Stimulated activated effector memory CD8-positive, alpha-beta T cell treated with anti-CD3 and anti-CD28 coated beads, Interleukin-12 subunit alpha, Interleukin-12 subunit beta, amount 100 ng/mL, for 72 hours (primary cell): ENCODE measurements at places on chromosomes 7 and 10.

- DNase-seq = peak; percentile 71
Measured at GRCh38 chr10:93379731-93380575, 102.2 kb downstream of the MYOF start.

DNA sequence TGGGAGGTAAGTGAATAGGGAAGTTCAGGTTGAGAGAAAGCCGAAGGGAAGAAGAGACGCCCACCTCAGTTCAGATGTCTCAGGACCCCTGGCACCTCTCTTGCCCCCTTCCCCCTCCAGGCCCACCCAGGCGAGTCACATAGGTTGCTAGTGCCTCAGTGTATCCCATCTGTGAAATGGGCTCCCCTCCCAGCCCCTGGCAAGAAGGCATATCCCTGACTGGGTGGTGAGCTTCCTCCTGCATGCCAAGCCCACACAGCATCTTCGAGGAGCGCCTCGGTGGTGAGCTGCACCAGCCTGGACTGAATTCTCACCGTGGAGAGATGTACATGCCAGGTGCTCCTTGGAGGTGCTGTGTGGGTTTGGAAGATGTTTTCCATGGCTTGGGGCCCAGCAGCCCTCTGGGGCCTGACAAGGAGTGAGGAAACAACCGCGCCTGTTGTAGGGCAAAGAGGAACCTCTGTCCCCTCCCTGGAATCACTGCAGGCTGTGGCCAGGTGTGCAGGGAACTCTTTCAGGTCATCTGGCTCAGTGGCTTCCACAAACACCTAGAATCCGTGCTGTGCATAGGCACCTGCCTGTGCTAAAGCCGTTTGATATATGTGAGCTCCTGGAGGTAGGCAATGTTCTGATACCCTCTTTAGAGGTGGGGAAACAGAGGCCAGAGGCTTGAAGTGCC, 45.1 kb downstream of the UNC5B start:
- no peak for DNase-seq

- no peak for DNase-seq
Measured at GRCh38 chr7:52088008-52088901, 771.6 kb upstream of the COBL start.

GRCh38 chr7:45469103-45469502, 105.1 kb upstream of the ADCY1 start:
- DNase-seq = no peak

DNA sequence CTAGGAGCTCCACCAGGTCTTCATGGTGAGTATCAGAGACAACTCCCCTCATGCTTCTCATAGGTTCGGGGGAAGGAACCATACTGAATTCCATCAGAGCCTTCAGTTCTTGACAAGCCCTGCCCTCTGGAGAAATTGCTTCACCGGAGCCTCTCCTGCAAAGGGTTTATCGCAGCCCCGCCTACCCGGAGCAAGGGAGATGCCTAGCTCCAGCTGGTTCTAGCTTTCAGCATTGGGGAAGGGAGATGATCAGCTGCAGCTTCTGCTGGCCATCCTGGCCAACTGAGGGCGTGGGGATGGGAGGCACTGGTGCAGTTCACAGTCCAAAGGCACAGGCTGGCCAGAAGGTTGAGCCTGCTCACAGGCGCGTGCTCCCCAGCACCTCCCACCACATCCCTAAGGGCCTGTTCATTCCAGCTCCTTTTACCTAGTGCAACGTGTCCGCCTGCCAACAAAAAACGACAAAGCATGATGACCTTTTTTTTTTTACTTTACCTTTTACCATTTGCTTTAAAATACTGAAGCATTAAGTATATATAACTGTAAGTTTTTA, 31.2 kb downstream of the LANCL2 start:
- DNase-seq = no peak

- DNase-seq = no peak
Measured at GRCh38 chr10:23386052-23386451, 41.5 kb upstream of the C10orf67 start.

DNA sequence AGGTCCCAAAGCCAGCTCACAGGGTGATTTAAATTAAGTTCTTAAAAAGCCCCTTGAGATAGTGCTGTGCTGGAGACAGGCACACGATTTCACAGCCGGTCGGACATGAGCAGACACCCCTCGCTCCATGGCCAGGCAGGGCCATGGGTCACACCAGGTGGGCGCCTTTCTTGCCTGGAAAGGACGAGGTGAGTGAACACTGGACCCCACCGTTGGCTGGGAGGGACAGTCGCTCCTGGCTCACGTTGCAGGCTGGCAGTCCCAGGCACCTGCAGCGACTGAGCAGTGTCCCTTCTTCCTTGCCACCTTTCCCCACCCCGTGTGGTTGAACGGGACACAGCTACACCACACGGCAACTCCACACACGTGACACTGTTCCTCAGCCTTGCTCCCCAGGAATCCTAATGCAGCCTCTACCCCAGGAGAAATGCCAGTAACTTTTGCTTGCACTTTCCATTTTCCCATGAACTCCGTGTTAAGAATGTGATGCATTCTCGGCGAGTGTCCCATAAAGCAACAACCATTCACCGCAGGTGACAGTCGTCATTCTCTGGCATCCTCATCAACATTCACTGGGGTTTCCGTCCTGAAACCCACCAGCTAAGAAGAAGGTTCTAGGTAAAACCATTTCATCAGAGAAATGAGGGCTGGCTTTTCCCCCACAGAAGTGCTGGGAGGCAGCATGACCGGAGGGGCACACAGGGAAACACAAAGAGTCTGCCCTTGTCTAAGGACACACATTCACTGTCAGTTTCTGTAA, 217.4 kb downstream of the ZMYND11 start:
- DNase-seq = no peak

DNA sequence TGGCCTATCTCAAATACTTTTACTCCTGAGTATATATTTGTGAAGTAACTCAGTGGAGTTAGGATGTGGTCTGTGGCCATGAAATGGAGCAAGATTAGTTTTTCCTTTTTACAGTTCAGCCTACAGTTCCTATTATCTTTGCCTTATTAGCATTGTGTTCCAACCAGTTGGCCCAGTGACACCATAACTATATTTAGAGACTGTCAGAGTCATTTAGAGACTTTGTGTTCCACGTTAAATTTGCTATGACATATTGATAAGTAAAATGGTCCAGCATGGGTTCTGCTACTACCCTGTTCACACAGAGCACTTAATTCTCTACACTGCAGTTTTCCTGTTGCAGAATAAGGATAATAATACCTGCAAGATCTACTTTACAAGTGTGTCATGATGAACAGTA, 68.3 kb upstream of the RAB11FIP2 start:
- DNase-seq = no peak

DNA sequence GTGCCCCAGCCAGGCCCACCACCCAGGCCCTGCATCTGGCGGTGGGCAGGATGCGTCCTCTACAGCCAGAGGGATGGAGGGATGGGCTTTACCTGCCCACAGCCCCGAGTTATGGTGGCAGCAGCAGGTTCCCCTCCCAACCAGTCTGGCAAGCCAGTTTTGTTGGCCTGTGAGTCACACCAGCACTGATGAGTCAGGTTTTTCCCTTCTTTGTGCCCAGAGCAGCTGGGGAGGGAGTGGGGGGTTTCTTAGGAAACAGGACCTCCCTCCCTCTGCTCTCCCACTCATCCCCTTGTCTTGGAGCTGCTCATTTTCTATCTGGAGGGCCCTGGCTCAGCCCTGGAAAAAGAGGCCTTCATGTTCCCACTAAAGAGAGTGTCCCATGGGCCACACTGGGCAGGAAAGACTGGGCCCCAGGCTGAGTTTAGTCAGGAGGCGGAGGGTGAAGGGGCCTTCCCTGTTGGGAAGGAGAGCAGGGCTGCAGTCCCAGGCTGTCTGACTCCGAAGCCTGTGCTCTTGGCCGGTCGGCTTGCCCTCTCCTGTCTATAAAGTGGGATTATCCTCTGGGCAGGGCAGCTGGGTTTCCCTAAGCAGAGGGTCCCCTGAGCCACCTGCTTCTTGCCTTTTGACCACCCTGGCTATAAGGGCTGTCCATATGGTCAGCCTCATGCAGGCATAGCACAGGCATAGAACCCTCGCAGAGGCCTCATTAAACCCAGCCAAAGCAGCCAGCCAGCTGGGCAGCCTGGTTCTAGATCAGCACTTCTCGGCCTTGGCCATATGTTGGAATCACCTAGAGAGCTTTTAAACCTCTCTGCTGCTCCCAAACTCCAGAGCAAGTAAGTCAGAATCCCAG, 30.2 kb upstream of the ANKRD2 start:
- DNase-seq = peak; percentile 60

- no peak for DNase-seq
Measured at GRCh38 chr10:121362026-121362425, 236.2 kb downstream of the FGFR2 start.

GRCh38 chr7:96273716-96274115, 48.2 kb downstream of the SLC25A13 start:
- no peak for DNase-seq
